ENCODE measurements at places on chromosomes 2 and 18.

- DNase-seq = no peak
These were observed 2.8 kb downstream of the INSIG2 start for GRCh38 chr2:118091140-118091478.

GRCh38 chr2:11495844-11496681 lies 30.1 kb upstream of the E2F6 start:
- DNase-seq = no peak

- no peak for DNase-seq
These were observed 25.5 kb downstream of the MRPL35 start for GRCh38 chr2:86224645-86225355.

GRCh38 chr18:38025433-38026038 lies 459.9 kb upstream of the CELF4 start:
- DNase-seq = no peak

GRCh38 chr18:1304392-1304992 lies 399.8 kb downstream of the ADCYAP1 start:
- DNase-seq = no peak

DNA sequence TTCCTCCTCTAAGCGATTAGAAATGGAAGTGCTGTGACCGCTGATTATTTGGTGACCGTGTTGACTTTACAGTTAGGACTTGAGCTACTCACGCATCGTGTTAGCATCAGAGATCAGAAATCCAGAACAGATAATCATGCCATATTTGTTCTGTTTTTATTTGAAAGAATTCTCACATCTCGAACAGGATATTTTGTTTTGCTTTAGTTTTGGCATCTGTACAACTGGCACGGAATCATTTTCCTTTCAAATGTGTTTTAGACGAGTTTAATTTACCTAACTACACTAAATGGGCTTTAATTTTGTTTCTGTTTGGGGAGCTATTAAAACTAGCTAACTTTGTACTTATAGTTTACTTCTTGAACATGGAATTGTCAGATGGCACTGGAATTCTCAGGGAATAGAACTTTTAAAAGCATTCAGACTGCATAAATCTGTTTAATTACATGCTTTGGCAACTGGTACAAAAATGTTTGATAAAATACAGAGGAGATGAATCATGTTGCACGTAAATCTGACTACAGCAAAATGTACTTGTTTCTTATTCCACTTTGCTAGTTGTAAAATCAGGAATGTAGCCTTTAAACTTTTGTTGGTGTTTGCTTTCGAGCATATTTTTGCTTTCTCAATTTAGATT lies 1.4 kb downstream of the ITPRID2 start:
- no peak for DNase-seq

GRCh38 chr2:20919297-20919800 lies 96.4 kb upstream of the LDAH start:
- no peak for DNase-seq

DNA sequence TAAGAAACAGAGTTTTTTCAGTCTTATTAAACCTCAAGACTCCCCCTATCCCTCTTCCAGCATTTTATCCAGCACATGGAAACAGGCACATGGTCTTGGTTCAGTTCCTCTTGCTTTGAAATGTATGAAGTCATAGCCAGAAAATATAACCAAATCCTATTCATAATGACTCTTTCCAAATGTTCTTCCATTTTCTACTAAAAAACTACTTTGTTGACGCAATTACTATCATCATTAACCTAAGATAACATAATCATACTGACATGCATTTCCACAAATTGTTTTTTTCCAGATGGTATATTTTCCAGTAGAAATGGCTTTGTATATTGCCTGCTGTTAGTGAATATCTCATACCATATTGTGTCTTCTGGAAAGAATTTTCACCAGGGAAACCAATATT lies 261.3 kb downstream of the PID1 start:
- DNase-seq = no peak

DNA sequence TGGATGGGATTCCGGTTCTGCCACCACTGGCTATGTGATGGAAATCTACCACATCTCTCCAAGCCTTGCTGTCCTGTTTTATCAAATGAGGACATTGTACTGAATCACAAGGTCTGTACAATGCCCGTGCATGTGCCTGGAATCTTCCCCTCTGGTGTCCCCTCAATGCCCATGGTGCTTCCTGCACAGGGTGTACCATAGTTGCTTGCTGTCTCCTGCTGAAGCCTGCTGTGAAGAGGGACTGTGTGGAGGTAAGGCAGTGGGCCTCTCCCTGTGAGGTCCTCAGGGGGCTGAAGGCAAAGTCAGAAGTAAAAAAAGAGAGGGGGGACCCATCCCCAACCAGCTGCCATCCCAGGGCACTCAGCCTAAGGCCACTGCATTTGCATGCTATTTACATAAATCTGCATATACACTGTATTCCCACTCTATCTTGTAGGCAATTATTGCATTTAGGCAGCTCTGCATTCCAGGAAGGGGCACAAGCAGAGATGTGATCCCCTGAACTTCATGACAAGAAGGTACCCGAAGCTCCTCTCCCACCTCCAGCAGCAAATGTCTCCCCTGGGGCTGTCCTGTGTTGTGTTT lies 9.1 kb upstream of the STEAP3 start:
- no peak for DNase-seq

- DNase-seq = no peak
These were observed 46.7 kb downstream of the GPC1 start for GRCh38 chr2:240482141-240482540.

DNA sequence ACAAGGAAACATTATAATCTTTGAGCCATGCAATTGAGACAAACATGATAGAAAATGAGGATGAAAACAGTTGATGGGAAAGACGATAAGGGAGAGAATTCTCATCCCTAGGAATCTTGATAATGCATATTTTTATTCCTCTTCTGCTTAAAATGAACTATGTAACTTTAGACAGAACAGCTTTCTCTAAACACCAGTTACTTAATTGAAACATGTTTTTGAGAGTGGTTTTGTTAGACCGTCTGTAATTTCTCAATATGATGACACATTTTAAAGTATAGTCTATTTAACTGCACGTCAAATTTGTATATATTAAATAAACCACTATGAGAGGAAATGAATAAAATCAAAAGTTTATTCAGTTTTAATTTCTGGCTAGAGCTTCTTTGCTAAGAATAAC lies 1453.9 kb upstream of the NXPH2 start:
- DNase-seq = no peak

GRCh38 chr18:11283479-11284161 lies 134.3 kb upstream of the PIEZO2 start:
- DNase-seq = no peak

DNA sequence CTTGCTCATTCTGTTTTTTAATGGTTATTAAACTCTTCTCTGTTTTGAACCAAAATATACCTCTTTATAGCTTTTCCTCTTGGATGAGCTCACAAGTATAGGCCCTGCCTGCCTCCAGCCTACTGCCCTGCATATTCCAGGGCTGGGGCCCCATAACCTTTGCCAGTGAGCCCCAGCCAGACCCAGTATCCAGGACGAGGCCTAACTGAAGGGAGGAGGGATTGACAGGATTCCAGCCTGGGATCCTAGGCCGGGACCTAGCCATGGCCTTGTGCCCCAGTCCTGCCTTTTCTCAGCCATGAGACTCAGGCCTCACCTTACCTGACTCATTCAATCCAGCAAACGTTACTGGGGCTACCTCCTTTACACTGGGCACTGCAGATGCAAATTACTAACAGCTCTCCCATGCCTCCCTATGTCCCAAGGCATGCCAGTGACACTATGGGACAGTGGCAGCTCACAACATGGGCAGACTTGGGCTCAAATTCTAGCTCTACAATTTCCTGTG lies 159.2 kb downstream of the DDX1 start:
- DNase-seq = no peak

- DNase-seq = no peak
These were observed 323.2 kb upstream of the TFPI start for GRCh38 chr2:187877391-187877790.

GRCh38 chr2:228367356-228367755 lies 185.9 kb upstream of the SPHKAP start:
- no peak for DNase-seq

DNA sequence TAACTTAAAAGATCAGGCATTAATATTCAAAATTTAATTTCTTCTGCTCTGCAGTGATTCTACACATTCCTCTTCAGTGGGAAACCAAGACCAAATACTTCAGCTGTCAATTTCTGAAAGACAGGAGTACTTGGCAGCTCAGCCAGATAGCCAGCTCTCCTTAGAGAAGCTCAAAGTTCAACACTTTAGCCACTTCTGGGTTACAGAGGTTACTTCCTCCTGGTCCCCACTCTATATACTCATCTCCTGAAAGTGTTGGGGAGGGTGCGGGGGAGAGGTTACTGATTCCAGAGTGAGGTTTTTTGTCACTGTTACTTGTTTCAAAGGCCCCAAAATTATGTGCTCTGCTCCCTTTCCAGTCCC lies 4.1 kb downstream of the CYTIP start:
- no peak for DNase-seq

DNA sequence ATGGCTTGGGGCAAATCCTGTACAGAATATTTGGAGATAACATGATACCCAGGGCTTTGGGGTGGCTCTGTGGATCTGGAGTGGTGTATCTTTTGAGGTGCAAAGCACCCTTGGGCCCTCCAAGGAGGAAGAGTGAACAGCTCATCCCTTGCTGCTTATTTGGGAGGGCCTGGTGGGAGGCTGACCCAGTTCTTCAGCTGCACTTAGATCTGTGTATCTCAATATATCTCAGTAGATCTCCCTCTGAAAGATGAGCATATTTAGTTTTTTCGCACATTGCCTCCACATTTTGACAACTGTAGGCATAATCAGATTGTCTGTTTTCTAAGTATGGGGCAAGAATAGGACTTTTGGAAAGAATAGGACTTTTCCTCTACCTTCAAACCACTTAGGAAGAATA lies 2.8 kb downstream of the TRIM54 start:
- DNase-seq = no peak

DNA sequence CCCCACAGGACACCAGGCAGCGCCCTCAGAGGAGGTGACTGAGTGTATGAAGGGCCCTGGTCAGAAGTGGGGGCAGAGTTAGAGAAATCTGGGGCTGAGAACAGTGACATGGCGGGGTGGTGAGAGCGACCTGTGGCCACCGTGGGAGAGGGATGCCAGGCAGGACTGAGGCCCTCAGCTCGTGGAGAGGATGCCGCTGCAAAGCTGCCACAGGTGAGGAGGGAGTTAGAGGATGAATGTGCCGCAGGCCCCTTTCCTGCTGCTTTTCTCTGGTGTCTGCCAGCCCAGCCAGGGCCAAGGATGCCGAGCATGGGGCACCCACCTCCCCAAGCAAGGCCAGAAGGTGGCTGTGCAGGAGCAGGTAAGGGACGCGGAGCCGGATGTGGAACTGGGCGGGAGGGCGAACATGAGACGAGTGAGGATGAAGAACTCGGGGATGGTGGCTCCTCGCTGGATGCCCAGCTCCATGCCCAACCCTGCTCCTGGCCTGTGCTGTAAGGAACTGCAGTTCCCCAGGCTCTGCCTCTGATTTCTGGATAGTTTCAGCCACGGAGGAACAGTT lies 269.2 kb upstream of the HDAC4 start:
- no peak for DNase-seq

DNA sequence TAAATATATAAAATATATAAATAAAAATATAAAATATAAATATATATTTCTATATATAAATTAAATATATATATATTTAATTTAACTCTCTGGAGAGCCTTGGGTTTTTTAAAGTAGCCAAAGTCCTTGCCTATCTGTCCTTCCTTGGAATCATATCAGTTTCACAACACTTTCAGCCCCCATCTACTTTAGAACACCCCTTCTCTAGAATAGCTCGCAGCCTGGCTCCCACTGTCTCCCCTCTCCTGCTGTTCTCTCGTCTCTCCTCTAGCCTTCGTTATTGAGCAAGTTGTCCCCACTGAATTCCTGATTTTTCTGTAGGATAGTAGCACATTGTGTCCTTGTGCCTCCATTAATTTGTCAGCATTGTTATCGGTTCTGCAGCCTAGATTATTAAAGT lies 677.0 kb downstream of the RNF144A start:
- DNase-seq = no peak

DNA sequence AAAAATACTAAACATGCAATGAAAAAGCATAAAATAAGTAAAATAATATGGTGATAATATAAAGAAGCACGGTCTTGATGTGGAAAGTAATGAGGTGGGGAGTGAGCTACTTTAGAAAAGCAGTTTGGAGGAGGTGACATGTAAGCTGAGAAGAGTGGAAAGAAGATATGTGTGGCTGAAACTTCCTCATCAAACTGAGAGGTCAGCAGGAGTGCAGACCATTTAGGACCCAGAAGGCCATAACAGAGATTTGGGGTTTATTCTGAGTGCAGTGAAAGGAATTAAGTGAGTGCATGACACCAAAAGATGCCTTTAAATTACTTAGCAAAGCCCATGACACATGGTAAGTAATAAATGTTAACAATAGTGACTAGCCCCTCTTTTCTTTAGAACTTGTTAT lies 24.4 kb upstream of the TMEM182 start:
- no peak for DNase-seq

- no peak for DNase-seq
These were observed 497.0 kb downstream of the TDRD15 start for GRCh38 chr2:21620771-21621170.

DNA sequence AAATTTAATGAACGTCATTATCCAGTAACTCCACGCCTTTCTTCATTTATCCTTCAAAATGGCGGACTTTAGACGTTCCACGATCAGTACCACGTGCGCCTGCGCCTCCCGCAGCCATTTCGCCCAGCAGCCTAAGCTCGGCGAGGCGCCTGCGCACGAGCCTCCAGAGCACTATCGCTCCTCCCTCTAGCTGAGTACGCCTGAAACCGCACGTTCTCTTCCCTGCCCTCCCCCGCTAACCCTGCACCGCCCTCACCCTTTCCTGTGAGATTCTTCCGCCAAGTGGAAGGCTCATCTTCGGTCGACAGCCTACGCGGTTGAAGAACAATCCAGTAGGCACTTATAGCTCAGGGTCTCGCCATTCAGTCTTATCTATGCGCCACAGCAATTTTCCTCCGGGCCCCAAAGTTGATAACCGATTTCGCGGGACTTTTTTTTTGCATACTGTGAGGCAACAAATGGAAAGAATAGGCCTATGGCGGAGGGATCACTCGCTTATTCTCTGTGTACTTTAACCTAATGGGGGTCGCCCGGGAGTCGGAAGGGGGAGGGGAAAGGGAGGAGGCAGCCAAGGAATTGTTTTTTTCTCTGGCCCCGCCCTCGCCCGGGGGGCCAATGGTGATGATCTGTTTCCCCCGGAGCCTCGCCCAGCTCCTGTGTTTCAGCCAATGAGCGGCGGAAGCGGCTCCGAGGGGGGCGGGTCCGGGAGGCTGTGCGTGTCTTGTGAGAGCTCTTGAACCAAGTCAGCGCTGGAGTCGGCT lies at the start of gene KDM3A:
Gene KDM3A, plus strand, starts transcription at position 741 of the 761 bp plus-strand sequence. CDS start 677 bp downstream, outside the sequence.
- DNase-seq = peak; percentile 99

- DNase-seq = no peak
These were observed 567 bp downstream of the TMEM200C start for GRCh38 chr18:5894611-5895298.

GRCh38 chr2:185787227-185788145 lies 48.9 kb downstream of the FSIP2 start:
- DNase-seq = no peak

DNA sequence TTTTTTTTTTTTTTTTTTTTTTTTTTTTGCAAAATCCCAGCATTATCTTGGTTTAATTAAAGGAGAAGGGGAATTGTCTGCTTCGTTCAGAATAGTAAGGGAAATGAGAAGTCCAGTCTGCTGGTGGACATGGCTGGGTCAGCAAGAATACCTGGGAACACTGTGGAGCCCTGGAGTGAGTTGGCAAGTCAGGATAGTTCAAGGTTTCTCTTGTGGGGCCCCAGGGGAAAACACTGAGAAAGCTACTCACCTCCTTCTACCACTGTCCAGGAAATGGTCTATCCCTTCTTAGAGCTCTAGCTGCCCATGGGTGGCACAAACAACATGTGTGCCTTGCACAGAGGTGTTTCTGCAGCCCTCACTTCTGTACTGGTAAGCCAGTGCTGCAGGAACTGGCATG lies 169.1 kb upstream of the SIX2 start:
- no peak for DNase-seq

Measured in stimulated activated CD8-positive, alpha-beta memory T cell treated with anti-CD3 and anti-CD28 coated beads, Interleukin-12 subunit alpha, Interleukin-12 subunit beta, amount 100 ng/mL, for 4 hours (primary cell).